IMR-90 (cell line): ENCODE measurements at places on chromosomes 1 and 21.

DNA sequence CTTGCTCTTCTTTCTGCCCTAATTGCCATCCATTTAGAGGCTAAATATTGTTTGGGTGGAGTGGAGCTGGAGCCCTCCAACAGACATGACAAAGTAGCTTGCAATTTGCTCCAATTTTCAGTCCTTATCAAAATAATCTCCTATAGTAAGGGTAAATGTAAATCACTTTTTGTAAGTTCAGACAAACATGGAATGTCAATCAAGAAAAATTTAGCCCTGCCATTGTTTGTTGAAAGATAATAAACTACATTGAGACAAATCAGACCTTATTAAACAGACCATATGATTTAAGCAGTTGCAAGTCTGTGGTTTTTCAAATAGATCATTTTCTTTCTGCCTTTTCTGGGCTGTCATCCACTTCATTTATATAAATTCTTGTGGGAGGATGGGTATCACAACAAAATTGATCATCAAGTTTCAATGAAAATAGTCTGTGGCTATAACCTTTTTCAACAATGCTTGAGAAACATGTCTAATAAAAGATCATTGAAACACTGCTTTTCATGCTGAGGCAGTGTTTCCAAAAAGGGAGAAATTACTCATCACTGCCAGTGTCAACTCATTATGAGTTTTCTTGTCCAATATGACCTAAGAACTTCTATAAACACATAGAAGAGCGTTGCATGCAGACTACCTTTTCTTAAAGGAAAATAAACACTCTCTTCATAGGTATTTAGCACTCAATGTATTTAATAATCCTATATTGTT, 1152.0 kb upstream of the B3GALT2 start:
- DNase-seq = peak; percentile 18

GRCh38 chr1:221164951-221165838, 286.0 kb downstream of the HLX start:
- DNase-seq = no peak

DNA sequence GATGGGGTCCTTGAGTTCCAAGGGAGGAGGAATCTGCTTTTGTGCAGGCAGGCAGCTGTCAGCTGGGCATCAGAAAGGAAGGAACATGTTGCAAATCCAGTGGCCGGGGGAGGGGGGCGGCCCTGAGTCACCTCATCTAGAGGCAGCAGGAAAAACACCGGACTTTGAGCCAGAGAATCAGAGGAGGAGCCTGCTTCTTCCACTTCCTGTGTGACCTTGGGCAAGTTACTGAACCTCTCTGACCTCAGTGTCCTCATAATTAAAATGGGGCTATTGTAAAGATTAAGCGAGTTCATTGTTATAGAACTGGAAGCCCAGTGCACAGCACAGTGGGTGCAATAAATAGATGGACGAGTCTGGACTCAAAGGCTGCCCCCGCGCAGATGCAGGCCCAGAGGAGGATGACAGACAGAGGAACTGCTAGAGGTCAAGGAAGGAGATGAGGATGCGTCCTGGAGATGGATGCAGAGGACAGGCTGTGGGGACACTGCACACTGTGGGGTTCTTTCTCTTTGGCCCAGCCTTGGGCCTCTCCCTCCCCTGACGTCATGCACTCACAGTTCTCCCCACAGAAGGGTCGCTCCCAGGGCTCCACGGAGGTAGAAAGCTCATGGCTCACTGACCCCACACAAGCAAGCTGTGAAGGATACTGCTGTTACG, 714.3 kb downstream of the MATN1 start:
- DNase-seq = no peak

GRCh38 chr1:103525114-103525606, 339 bp upstream of the RNPC3 start:
- peak; percentile 38 for DNase-seq

DNA sequence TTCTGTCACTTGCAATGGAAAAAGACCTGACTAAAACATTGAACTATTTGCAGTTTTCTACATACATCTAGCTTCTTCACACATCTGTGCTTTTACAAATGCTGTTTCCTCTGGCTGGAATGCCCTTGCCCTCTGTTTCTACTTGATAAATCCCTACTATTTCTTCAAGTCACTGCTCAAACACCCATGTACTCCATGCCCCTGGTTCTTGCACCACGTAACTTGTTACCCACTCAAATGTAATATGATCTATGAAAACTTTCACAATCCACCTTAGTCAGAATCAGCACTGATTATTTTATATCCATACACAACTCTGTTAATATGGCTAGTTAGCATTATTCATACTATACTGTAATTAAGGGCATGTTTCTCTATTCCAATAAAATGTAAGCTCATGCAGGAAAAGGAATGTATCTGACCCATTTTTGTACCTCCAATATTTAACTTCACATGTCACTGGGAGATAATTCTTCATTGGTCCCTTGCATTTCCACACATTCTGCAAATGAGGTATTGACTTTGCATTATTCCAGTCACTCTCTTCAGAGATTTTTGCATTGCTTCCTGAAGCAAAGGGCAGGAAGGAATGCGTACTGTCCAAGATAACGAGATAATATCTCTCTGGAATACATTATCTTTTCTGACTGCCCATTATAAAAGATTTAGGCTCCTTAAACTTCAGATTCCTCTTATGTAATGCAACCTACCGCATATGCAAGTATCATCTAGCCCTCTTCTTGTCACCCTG, 158.3 kb downstream of the COL24A1 start:
- DNase-seq = peak; percentile 39

DNA sequence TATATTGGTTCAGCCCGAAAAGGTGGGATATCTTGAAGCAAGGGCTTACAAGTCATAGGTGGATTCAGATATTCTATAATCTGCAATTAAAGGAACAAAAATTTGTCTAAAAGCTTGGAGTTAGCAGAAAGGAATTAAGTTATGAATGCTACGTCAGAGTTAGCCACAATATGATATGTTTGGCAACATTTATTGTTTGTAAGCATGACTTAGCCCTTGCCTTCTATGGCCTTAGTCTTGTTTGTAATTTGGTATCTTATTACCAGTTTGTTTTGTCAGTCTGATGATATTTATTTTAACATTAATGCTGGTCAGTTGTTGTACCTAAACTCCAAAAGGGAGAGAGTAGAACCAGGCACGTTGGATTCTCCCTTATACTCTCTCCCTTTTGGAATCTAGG, 43.1 kb upstream of the SUCO start:
- DNase-seq = no peak

- no peak for DNase-seq
These were observed 39.1 kb upstream of the SLC19A1 start for GRCh38 chr21:45581322-45581712.

DNA sequence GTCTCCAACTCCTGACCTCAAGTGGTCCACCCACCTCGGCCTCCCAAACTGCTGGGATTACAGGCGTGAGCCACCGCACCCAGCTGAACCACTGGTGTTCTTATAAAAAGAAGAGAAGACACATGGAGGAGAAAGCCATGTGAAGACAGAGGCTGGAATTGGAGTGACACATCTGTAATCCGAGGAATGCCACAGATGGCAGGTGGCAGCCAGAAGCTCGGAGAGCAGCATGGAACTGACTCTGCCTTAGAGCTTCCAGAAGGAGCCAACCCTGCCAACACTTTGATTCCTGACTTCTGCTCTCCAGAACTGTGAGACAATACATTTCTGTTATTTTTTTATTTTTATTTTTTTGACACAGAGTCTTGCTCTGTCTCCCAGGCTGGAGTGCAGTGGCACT, 59.0 kb upstream of the ATP2B4 start:
- DNase-seq = no peak

DNA sequence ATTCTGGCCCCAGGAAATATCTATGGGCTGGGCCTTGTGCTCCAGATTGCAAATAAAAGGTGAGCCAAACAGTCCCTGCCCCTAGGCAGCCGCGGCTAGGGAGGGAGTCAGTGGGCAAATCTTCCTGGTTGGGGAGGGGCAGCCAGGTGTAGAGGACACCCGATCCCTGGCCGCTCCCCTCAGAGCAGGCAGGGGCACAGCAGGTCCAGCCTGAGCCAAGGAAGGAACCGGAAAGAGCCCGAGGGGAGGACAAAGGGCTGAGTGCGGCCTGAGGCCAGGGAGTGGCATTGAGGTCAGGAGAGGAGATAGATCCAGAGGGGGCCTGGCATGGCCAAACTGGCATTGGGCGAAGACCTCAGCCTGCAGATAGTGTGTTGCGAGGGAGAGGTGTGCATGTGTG, 36.6 kb upstream of the ARF1 start:
- no peak for DNase-seq

- DNase-seq = no peak
These were observed 3.7 kb downstream of the MRPS14 start for GRCh38 chr1:175019524-175019923.

DNA sequence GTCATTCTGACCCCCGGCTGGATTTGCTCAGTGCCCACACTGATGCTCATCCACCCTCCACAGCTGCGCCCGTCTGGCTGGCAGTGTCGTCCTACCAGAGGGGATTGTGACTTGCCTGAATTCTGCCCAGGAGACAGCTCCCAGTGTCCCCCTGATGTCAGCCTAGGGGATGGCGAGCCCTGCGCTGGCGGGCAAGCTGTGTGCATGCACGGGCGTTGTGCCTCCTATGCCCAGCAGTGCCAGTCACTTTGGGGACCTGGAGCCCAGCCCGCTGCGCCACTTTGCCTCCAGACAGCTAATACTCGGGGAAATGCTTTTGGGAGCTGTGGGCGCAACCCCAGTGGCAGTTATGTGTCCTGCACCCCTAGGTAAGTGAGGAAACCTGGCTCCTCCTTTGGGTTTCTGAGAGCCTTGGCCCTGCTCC, 5.7 kb upstream of the EFNA4 start:
- DNase-seq = no peak

DNA sequence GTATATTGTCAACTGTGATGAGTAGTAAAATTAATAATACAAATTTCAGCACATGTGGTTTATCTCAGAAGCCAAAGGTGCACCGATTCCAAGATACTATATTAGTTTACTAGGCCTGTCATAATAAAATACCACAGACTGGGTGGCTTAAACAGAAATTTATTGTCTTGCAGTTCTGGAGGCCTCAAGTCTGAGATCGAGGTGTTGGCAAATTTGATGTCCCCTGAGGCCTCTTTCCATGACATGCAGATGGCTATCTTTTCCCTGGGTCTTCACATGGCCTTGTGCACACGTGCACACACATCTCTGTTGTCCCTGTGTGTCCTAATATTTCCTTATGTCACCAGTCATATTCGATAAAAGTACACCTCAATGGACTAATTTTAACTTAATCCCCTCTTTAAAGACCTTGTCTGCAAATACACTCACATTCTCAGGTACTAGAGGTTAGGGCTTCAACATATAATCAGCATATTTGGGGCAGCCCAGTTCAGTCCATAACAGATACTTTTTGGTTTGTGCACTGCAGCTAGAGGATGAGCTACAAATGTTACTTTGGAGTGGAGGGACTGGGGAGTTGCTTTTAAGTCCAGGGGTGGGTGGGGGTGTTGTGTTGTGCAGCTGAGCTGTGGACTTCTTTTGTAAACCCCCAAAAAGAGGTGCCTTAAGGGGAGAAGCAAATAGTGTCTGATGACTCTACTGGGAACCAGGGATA, 21.4 kb downstream of the TSNAX start:
- no peak for DNase-seq

- no peak for DNase-seq
These were observed 152.1 kb upstream of the TMEM51 start for GRCh38 chr1:15001317-15001915.

GRCh38 chr1:21903638-21904453, 33.3 kb downstream of the HSPG2 start:
- DNase-seq = no peak

DNA sequence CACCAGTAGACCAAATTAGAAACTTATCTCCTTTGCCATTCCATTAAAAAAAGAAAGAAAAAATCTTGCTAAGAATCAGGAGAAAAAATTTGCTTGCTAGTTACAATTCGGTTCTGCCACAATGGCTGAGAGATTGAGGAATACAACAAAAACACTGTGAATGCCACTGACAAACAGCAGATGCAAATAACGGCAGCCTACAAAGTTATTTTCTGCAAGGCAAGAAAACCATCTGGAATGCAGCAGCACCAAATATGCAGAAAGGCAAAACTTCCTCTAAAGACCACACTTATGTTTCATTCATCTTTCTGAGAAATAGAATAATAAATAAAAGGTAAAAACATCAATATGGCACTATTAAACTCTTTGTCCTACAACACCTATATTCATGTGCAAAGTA, 75.7 kb downstream of the ENAH start:
- DNase-seq = peak; percentile 10

DNA sequence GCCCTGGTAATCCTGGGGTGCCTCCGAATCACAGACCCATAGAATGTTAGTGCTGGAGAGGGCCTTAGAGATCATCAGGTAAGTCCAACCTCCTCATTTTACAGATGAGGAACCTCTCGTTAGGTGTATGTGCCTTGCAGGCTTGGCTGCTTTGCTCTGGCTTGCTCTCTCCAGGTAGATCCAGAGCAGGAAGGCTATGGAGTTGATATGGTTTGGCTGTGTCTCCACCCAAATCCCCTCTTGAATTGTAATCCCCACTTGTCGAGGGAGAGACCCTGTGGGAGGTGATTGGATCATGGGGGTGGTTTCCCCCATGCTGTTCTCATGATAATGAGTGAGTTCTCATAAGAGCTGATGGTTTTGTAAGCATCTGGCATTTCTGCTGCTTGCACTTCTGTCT, 186.0 kb upstream of the PLXNA2 start:
- DNase-seq = no peak

GRCh38 chr1:198677871-198678270, 39.0 kb downstream of the PTPRC start:
- DNase-seq = no peak

DNA sequence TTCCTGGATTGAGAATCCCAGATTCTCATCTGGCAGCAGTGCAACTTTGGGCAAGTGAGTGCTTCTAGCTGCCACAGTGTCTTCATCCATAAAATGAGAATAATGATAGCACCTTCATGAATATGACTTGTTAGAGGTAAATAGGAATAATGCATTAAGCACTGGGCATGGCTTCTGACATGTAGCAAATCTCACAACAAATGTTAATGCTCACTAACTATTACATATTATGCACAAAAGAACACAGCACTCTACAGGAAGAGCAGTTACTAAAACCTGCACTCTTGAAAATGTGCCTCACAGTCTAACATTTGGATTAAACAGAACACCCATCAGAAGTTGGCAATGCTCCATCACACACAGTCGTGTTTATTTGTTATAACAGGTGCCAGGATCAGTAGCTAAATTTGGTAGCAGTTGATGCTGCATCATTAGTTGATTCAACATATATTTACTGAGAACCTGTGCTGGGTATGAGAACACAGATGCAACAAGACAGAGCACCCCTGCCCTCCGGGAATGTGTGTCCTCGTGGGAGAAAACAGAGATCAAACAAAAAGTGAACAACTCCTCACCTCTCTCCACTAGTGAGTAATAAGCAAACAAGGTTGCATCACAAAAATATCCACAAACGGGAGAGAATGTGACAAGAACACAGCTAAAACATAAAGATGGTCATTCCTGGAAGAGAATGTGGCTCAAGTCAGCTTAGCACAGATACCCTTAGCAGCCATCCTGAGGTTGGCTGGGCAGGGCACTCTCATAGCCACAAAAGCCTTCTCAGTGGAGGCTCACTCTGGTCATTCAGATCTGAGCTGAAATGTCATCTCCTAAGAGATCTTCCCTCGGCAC, 26.2 kb upstream of the LBR start:
- peak; percentile 31 for DNase-seq
